ENCODE measurements at places on chromosomes 5 and 9. TPM values are rescaled to one million over a fixed set of nuclear protein-coding genes. Genes with fewer than 3 reads are reported as not detected.

SPINK4 gene
- not detected for total RNA-seq

TUSC1 gene
- 0.88 TPM for total RNA-seq

SUSD3 gene
- 8.7 TPM for total RNA-seq

NUTM2G gene
- not detected for total RNA-seq

TRAF1 gene
- total RNA-seq = 2.9 TPM

COL5A1 gene
- total RNA-seq = 15.2 TPM

MLANA gene
- total RNA-seq = not detected

NR4A3 gene
- total RNA-seq = not detected

LVRN gene
- 0.40 TPM for total RNA-seq

GRCh38 chr5:169411786-169412430 is 111.0 kb upstream of the SLIT3 start:
- DNase-seq = no peak

DNA sequence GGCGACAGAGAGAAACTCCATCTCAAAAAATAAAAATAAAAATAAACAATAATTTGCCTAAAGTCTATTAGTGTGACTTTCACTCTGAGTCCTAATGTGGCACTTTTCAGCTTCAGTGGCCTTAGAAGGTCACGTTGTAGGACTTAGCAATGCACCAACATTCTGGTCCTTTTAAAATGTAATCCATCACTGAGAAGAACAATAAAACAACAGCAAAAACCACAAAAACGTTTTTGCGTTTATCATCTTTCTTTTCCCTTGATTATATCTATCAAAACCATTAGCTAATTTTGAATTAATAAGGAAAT is 190.1 kb upstream of the ZNF608 start:
- no peak for DNase-seq

- DNase-seq = no peak
Observed at GRCh38 chr9:91273853-91274552, 87.7 kb downstream of the AUH start.

GRCh38 chr5:6674421-6674820 is 38.8 kb upstream of the TENT4A start:
- no peak for DNase-seq

GRCh38 chr9:104914466-104914865 is 13.5 kb downstream of the ABCA1 start:
- no peak for DNase-seq

GRCh38 chr5:10975945-10976344 is 214.9 kb upstream of the DAP start:
- no peak for DNase-seq

DNA sequence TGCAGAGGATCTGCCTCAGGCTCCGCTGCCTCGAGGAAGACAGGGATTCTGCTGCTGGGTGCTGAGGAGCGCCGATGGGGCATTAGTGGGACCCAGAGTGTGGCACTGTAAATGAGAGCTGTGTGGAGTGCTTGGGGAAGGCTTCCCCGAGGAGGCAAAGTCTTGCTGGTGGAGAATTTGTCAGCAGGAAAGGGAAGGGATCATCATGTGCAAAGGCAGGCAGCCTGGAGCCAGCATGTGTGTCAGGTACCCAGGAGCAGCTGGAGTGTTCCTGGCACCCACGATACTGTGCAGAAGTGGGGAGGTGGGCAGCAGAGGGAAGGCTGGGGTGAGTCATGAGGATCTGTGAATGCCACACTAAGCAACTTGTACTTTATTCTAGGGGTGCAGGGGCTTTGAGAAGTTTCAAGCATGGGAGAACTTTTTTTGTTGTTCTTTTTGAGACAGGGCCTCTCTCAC is 12.3 kb downstream of the B4GALT7 start:
- DNase-seq = no peak

GRCh38 chr9:135419106-135419505 is 60.5 kb upstream of the PPP1R26 start:
- DNase-seq = no peak

- DNase-seq = no peak
Observed at GRCh38 chr5:120365656-120366446, 98.2 kb upstream of the PRR16 start.

GRCh38 chr5:32160228-32160627 is 13.9 kb downstream of the GOLPH3 start:
- DNase-seq = no peak

GRCh38 chr9:21677834-21678233 is 124.6 kb upstream of the MTAP start:
- no peak for DNase-seq

All from PC-9 (cell line).